ENCODE measurements at places on chromosomes 12 and 14.

DNA sequence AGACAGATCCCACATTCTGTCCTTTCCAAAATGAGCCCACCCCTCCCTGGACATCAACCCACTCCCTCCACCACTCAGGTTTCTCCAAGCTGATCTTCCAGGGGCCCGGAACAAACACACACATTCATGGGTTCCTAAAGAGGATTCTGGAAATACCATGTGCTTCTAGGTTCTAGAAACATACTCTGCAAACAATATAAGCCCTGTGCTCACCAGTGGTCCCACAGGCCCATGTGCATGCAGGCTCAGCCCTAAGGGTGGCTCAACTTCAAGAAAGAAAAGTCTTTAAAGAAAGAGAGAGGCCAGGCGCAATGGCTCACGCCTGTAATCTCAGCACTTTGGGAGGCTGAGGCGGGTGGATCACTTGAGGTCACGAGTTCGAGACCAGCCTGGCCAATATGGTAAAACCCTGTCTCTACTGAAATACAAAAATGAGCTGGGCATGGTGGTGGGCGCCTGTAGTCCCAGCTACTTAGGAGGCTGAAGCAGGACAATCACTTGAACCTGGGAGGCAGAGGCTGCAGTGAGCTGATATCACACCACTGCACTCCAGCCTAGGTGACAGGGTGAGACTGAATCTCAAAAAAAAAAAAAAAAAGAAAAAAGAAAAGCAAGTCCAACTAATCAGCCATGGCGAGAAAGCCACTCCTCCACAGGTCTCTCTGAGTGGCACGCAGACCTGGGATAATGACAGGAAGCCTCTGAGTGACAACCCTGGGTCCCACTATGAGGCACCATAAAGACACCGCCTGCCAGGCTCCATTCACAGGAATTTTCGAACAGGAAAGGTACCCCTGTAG, 59.5 kb upstream of the PNMA1 start:
- DNase-seq, result no peak

DNA sequence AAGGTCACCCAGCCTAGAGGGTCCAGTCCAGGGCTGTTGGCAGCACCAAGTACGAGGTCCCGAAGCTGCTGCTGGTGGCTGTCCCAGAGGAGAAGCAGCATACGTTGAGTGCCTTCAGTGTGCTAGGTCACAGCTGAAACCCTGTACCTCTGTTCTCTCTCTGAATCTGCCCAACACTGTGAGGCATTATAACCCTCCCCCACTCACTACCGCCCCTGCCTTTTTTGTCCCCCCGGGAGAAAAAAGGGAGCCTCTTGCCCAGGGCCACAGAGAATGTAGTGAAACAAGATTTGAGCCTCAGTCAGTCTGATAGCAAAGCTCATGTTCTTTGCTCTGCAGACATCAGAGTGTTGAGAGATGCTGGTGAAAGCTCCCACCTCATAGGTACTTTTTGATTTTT, 53.4 kb downstream of the PPP2R5C start:
- no peak for DNase-seq

- no peak for DNase-seq
Measured at GRCh38 chr14:102554821-102555819, 37.3 kb upstream of the RCOR1 start.

GRCh38 chr12:55885113-55885512, 42.4 kb upstream of the MMP19 start:
- no peak for DNase-seq

DNA sequence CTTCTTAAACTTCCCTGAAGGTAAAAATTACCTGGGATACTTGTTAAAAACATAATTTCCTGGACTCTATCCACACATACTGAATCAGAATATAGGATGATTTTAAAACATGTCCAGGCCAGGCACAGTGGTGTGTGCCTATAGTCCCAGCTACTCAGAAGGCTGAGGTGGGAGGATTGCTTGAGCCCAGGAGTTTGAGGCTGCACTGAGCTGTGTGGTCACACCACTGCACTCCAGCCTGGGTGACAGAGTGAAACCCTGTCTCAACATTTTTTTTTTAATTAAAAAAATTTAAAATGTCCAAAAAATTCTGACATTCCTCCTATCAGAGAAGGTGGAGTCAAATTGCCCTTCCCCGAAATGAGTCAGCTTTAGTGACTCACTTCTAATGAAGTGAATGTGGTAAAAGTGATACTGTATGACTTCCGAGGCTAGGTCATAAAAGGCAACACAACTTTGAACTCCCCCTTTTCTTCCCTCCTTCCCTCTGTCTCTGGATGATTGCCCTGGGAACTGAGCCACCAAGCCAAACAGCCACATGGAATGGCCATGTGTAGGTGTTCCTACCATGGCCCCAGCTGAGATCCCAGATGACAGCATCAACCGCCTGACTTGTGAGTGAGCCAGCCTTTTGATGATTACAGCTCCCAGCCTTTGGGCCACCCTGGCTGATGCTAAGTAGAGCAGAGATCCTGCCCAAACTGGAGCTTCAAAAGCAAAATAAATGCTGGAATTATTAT, 36.3 kb downstream of the LIMA1 start:
- peak; percentile 94 for DNase-seq

DNA sequence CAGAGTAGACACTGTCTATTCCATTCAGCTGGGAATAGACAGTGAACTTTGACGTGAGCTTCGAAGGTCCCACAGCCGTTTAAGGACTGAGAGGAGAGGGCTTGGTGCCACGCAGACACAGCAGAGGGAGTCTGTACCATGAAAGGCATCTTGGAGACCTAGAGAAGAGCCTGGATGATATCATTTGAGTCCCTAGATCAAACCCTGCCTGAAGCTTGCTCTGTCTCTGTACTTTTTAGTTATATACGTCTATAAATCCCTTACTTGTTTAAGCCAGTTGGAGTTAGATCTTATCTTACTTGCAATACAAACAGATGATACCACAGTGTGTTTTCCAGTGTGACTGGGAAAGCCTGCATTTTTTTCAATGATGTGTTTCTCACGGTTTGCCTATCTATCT, 128.9 kb upstream of the RTL1 start:
- DNase-seq, result no peak

DNA sequence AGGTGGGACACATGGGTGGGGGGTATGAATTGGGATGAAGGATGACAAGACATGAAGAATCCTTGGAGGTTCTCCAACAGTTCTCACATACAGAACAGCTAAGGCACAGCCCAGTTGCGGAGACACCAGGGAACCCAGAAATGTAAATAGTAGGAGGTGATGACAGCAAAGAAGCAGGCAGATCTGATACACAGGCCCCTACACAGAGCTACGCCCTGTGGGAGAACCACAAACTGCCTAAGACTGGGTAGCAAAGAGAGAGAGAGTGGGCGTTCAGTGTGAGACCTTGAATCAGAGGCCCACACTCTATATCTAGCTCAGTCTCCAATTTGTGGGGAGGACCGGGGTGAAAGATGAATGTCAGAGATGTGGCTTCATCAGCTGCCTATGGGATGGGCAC, 9.5 kb upstream of the NUMB start:
- DNase-seq, result no peak

DNA sequence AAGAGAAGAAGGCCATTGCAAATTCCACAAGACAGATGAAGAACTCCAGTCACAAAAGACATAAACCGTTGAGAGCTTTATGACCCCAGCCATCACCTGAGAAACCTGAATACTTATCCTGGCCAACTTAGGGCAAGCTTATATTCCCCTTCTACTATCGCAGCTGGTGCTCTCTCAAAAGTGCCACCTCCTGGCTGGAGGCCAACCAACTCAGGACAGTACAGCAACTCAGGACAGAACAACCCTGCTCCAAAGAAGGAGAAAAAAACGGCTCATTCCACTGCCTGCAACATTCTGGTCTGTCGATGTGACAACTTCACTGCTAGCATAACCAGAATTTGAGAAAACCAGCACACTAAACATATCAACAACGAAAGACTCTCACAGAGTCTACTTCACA, 9.7 kb upstream of the KRT6B start:
- DNase-seq, result no peak

DNA sequence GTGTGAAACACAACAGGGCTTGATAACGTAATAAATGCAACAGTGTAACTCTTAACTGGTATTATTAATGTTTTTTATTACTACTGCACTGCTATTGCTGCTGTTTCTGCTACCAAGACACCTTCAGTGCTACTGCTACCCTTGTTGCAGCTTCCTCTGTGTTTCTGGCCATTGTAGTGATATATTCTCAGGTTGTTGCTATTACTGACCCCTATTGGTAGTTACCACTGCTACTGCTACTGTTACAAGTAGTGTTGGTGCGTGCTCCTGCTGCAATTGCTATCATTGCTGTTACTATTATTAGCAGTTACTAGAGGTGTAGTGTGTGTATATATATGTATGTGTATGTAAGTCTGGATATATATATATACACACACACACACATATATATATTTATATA, 87.2 kb upstream of the PTPRB start:
- DNase-seq, result no peak

- no peak for DNase-seq
Measured at GRCh38 chr14:77053046-77053841, 24.7 kb upstream of the IRF2BPL start.

GRCh38 chr14:101248840-101249675, 312.2 kb upstream of the DIO3 start:
- no peak for DNase-seq

Data from AG04449 (cell line).